PC-3 (cell line): ENCODE measurements at places on chromosomes 11 and 22.
A peak's percentile ranks its signal among the peaks of the same experiment; 100 is the strongest.

DNA sequence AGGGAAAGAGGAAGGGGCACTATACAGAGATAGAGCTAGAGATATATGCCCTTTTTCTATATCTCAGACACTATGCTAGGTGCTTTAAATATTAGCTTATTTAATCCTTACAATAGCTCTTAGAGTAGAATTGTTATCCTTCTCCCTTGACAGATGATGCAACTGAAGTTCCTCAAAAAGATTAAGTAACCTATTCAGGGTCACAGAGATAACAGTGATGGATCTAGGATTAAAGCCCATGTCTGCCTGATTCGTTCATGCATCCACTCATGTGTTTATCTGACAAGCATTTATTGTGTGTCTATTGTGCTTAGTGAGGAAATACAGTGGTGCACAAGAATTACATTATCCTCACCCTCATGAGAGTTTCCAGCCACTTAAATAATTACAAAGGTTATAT lies 8.7 kb downstream of the CCDC83 start:
- no peak for DNase-seq

DNA sequence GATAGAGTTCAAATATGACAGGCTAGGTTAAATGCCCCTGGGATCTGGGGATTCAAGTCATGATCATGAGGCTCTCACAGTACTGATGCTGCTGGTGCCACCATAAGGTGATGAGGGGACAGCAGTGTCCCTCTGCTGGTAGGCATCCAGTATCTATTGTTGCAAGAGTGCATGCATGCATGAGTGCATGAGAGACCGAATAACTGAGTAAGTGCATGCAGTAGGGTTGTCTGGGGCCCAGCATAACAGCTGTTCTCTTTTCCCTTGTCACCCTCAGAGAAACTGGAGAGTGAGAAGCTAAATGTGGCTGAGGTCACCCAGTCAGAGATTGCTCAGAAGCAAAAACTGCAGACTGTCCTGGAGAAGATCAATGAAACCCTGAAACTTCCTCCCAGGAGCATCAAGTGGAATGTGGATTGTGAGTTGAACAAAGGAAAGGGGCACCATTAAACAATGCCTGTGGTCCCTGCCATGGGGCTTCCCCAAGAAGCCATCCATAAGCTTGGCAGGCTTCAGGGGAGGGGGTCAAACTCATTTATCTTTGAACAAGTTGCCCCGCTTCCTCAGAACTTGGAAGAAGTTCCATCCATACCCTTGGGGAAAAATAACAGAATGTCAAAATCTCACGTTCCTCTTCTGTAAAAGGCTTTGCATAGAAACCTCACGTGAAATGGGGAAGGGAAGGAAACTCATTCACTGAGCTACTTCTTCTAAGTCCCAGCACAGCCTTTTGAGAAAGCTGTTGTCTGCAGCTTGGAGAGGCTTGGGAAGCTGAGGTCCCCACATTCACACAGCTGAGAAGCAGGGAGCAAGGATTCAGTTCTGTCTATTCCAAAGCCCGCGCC lies 119.0 kb downstream of the PARVA start:
- DNase-seq: no peak

GRCh38 chr11:61356706-61357105 lies 5.0 kb downstream of the CYB561A3 start:
- no peak for DNase-seq

DNA sequence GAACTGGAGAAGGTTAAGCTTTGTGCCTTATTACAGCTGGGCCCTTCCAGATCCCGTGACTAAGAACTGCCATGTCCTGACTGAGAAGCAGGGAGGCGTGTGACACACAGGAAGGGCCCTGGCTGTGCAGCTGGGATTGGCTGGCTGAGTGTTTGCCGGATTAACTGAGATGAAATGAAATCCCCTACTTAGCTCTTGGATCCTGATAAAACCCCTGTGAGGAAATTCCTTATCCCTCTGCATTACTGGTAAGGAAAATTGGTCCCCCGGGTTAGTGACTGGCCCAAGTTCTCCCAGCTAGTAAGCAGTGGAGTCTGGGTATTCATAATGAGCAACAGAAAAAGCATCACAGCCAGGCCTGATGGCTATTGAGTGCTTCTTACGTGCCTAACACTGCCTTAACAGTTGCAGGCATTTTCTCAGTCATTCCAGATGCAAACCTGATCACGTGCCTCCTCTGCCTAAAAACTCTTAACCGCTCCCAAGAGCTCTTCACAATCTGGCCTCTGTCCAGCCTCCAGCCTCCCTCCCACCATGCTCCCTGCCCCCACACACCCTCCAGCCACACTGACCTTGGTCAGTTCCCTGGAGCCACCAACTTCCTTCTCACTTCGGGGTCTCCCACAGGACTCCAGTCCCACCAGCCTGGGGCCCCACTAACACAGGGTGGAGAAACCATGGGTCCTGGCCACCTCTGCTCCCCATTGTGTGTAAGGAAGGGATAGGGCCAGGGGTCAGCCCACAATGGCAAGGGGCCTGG lies 37.8 kb downstream of the ARRB1 start:
- DNase-seq: peak; percentile 25

DNA sequence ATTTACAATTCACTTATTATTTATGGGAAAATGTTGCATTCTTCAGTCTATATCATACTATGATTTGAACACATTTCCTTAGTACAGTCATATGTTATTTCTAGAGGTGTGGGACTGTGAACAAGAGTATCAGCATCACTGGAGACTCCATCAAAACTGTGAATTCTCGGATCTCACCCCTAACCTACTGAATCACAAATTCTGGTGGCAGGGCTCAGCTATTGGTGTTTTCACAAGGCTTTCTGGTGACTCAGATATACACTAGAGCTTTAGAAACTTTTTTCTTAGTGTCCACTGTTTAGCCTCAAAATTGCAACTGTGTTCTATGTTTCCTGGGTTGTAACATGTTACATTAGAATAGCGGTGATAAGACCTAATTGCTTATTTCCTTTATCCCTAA lies 352.9 kb upstream of the DDI1 start:
- DNase-seq: peak; percentile 20

DNA sequence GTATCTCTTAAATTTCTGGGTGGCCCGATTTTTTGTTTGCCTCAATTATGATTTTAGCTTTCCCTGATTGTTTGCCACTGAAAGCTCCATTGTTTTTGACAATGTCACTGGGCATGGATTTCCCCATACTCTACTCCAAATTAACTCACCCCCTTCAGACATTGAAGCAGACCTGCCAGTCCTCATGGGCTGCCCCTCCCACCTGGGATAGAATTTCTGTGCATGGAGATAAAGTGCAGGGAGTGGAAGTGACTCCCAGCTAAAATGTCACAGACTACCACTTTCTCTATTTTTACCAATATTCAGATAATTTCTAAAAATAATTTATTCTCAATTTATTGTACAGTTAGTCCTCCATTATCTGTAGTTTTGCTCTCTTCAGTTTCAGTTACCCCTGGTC lies 79.1 kb upstream of the CLPB start:
- no peak for DNase-seq

- no peak for DNase-seq
These were observed 56.1 kb downstream of the MED15 start for GRCh38 chr22:20563466-20563906.

- DNase-seq: no peak
These were observed 25.1 kb downstream of the GLB1L2 start for GRCh38 chr11:134356656-134357544.

- DNase-seq: no peak
These were observed 12.9 kb downstream of the CCDC82 start for GRCh38 chr11:96376796-96377195.

DNA sequence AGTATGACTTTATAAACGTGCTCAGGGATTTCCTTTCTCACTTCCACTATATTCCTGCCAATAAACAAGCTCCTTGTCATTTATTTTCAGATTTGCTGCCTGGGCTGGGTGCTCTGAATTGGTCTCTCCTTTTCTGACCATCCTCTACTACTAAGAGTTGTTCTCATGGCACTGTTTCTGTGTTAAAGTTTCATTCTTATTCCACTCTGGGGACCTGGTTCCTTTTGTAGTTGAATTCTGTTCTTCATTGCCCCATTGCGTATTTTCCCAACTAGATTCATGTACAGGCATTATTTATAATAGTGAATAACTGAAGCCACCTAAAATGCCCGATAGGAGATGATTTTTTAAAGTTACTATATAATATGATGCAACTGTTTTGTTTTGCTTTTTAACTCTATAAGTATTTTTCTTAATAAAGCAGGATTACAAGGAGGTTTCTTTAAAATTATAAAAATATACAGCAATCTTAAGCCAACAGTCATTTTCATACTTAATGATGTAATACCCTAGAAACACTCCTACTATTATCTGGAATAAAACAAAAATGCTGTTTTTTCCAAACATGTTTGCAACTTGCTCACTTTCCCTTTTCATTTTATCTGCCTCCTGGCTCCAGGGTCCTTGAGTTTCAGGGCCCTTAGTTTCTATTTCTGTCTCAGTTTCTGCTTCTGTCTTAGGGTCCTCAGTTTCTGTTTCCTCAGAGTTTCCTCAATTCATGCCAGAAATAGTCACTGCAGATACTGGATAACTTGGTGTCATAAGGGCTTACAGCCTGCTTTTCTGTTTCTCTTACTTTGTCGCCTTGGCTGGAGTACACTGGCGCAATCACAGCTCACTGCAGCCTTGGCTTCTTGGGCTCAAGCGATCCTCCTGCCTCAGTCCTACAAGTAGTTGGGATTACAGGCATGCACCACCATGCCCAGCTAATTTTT lies 9.8 kb upstream of the FUT4 start:
- DNase-seq: no peak

DNA sequence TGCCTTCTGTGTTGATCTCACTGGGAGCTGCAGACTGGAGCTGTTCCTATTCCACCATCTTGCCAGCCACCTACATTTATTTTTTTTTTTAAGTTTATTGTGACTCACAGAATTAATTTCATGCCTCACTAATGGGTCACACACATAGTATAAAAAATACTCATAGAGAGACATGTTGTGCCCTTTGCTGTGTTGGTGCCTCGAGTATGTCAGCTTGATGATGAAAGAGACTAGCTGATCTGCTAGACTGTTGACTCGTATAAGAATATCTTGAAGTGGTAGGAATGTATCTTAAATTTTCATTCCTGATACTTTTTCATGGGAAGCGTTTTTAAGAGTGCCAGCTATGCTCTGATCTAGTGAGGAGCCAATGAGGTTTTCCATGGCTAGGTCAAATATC lies 28.6 kb upstream of the AMPD3 start:
- DNase-seq: no peak

- DNase-seq: no peak
These were observed 59.2 kb upstream of the CD5 start for GRCh38 chr11:61042961-61043540.

DNA sequence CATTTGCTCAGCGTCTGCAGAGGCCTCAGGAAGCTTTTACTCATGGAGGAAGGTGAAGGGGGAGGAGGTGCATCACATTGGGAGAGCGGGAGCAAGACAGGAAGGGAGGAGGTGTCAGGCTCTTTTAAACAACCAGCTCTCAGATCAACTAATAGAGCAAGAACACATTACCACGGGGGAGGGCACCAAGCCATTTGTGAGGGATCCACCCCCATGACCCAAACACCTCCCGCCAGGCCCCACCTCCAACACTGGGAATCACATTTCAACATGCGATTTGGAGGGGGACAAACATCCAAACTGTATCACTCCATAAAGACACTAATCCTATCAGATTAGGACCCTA lies 18.9 kb upstream of the THY1 start:
- DNase-seq: no peak

- no peak for DNase-seq
These were observed 20.2 kb upstream of the RGL4 start for GRCh38 chr22:23670378-23671295.

- no peak for DNase-seq
These were observed 308.9 kb downstream of the NXPE2 start for GRCh38 chr11:114987186-114987760.

GRCh38 chr11:134048028-134048427 lies 20.8 kb upstream of the JAM3 start:
- no peak for DNase-seq

DNA sequence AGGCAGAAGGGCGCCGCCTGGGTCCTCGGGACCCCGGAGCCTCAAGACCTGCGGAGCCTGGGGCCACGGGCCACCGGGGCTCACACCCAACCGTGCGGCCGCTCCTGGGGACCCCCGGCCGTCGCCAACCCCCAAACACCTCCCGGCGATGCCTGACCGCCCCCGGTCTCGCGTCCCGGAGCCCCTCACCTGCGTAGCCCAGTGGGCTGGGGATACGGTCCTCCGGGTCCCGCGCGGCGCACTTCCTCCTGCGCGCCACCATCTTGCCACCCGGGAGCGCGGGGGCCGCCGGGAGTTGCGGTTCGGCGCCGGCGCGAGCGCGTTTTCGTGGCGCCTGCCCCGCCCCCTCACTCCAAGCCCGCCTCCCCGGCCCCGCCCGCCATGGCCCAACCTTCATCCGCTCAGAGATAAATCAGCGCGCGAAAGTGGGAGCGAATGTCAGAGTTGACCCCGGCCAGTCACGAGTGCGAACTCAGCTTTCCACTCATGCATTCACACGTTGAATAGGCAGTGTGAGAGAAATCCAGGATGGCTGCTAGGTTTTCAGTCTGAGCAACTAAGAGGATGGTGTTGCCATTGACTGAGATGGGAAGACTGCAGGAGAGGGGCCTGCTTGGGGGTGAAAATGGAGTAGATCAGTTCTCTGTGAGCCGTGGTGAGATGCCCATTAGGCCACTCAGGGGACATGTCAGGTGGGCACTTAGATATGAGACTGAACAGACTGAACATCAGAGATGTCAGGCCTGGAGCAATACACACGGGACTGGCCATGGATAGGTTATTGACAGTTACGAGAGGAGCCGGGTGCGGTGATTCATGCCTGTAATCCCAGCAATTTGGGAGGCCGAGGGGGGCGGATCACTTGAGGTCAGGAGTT lies at the start of gene RRP7A:
RRP7A (minus strand) TSS at position 272 of the 877 bp plus-strand sequence; CDS start at position 262, 10 bp downstream.
- peak; percentile 67 for DNase-seq

DNA sequence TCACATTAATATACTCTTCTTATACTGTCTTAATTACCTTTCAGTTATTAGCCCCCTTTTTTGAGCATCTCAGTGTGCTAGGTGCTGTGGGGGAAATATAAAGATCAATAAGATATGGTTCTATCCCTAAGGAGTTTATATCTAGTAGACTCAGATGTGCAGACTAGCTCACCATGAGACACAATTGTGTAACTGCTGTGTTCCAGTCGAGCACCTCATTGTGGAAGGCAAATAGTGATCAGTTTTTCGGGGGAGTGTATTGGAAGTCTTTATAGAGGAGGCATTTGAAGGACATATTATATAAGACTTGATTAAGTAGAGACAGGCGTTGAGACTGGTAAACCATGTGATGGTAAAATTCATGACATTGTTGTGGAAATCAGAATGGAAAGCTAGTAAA lies 11.8 kb downstream of the PDE3B start:
- no peak for DNase-seq
